ENCODE measurements at places on chromosomes 3 and 15. TPM values are rescaled to one million over a fixed set of nuclear protein-coding genes. Genes with fewer than 3 reads are reported as not detected.
A peak's percentile ranks its signal among the peaks of the same experiment; 100 is the strongest.

- DNase-seq: no peak
- H3K27me3 ChIP-seq: peaks cover 8% of the 10 kb centered on the region
- H3K27ac ChIP-seq: no peak overlapping the region
- H3K4me3 ChIP-seq: no peak overlapping the region
- no peaks in the 10 kb centered on the region for H3K36me3 ChIP-seq
- H3K4me1 ChIP-seq: no peaks in the 10 kb centered on the region
These were observed 43.5 kb upstream of the ULK4 start for GRCh38 chr3:42005401-42005800.

DNA sequence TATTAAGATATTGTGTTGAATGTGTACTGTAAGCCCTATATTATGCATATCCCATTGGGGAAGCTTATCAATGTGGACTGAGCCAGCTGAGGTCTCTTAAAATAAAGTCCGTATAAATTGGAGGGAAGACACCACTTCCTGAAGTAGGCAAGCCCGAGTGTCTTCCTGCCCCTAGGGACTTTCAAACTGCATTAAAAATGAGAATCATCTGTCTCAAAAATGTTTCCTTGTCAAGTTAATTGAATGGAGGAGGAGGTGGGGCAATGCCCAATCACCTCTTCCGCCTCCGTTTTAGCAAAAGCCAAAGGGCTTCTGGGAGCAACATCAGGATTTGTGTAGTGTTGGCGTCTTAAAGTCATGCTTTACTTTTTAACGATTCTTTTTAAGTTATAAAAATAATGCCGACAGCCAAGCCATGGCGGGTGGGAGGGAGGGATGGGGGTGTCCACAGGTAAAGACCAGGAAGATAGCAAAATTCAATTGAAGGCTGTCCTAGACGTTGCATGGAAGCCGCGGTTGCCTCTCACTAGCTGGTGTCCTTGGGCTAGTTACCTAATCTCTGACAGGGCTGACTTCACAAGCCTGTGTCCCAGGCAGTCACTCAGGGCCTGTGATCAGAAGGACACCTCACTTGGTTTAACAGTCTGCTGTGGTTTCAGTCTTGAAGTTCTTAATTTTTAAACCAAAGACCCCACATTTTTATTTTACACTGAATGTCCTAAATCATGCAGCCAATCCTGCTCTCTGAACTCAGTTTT, 524.9 kb upstream of the PROK2 start:
- H3K4me1 ChIP-seq: peaks cover 22% of the 10 kb centered on the region
- H3K36me3 ChIP-seq: no peaks in the 10 kb centered on the region
- no peak for DNase-seq

GRCh38 chr3:24316887-24317383, 177.7 kb downstream of the THRB start:
- no peaks in the 10 kb centered on the region for H3K36me3 ChIP-seq
- no peaks in the 10 kb centered on the region for H3K4me1 ChIP-seq
- no peak overlapping the region for H3K4me3 ChIP-seq
- no peak for DNase-seq
- H3K27me3 ChIP-seq: no peaks in the 10 kb centered on the region

Gene B3GALNT1
- total RNA-seq: 3.0 TPM

Gene SAMMSON
- not detected for total RNA-seq

GRCh38 chr3:87397211-87397610, 120.8 kb upstream of the POU1F1 start:
- no peaks in the 10 kb centered on the region for H3K27me3 ChIP-seq
- DNase-seq: no peak
- H3K4me3 ChIP-seq: no peak overlapping the region
- H3K36me3 ChIP-seq: no peaks in the 10 kb centered on the region
- no peaks in the 10 kb centered on the region for H3K4me1 ChIP-seq
- H3K27ac ChIP-seq: no peak overlapping the region

GRCh38 chr3:109927161-109927560, 589.8 kb upstream of the DPPA4 start:
- no peak overlapping the region for H3K27ac ChIP-seq
- H3K4me3 ChIP-seq: no peak overlapping the region
- DNase-seq: no peak
- no peaks in the 10 kb centered on the region for H3K27me3 ChIP-seq
- no peaks in the 10 kb centered on the region for H3K4me1 ChIP-seq

Gene SEC62
- 63.1 TPM for total RNA-seq

GRCh38 chr15:63922261-63922904, 88.6 kb upstream of the HERC1 start:
- peaks cover 17% of the 10 kb centered on the region for H3K4me1 ChIP-seq
- no peak overlapping the region for H3K27ac ChIP-seq
- no peaks in the 10 kb centered on the region for H3K36me3 ChIP-seq
- DNase-seq: no peak
- no peak overlapping the region for H3K4me3 ChIP-seq
- H3K27me3 ChIP-seq: no peaks in the 10 kb centered on the region

GRCh38 chr3:129745253-129745652, 138.8 kb upstream of the PLXND1 start:
- H3K36me3 ChIP-seq: no peaks in the 10 kb centered on the region
- H3K4me3 ChIP-seq: no peak overlapping the region
- peaks cover 7% of the 10 kb centered on the region for H3K4me1 ChIP-seq
- no peak for DNase-seq
- H3K27ac ChIP-seq: no peak overlapping the region

Gene HYAL2
- 4.3 TPM for total RNA-seq

GRCh38 chr3:181487236-181487978, 224.3 kb upstream of the SOX2 start:
- H3K36me3 ChIP-seq: no peaks in the 10 kb centered on the region
- H3K27me3 ChIP-seq: no peaks in the 10 kb centered on the region
- H3K4me1 ChIP-seq: no peaks in the 10 kb centered on the region
- H3K27ac ChIP-seq: no peak overlapping the region

- H3K4me3 ChIP-seq: no peak overlapping the region
- H3K36me3 ChIP-seq: peaks cover 27% of the 10 kb centered on the region
- H3K27ac ChIP-seq: no peak overlapping the region
- H3K4me1 ChIP-seq: no peaks in the 10 kb centered on the region
These were observed 28.7 kb downstream of the ATP13A3 start for GRCh38 chr3:194458131-194458530.

DNA sequence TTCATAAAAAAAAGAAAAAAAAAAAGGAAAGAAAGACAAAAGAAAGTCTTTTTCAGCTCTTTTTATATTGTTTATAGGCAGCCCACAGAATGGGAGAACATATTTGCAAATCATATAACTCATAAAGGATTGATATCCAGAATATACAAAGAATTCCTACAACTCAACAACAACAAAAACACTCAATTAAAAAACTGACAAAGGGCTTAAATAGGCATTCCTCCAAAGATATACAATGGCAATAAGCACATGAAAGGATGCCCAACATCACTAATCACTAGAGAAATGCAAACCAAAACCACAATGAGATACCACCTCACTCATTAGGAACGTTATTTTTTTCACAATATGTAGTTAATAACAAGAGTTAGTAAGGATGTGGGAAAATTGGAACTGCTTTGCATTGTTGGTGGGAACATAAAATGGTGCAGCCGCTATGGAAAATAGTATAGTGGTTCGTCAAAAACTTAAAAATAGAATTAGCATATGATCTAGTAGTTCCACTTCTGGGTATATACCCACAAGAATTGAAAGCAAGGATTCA, 54.2 kb upstream of the CMTM8 start:
- no peak for DNase-seq
- no peaks in the 10 kb centered on the region for H3K36me3 ChIP-seq
- H3K27me3 ChIP-seq: peaks cover 5% of the 10 kb centered on the region
- H3K27ac ChIP-seq: no peak overlapping the region
- H3K4me1 ChIP-seq: peaks cover 2% of the 10 kb centered on the region
- no peak overlapping the region for H3K4me3 ChIP-seq

Gene PAQR5
- total RNA-seq: not detected

Gene PLAAT1
- total RNA-seq: not detected

DNA sequence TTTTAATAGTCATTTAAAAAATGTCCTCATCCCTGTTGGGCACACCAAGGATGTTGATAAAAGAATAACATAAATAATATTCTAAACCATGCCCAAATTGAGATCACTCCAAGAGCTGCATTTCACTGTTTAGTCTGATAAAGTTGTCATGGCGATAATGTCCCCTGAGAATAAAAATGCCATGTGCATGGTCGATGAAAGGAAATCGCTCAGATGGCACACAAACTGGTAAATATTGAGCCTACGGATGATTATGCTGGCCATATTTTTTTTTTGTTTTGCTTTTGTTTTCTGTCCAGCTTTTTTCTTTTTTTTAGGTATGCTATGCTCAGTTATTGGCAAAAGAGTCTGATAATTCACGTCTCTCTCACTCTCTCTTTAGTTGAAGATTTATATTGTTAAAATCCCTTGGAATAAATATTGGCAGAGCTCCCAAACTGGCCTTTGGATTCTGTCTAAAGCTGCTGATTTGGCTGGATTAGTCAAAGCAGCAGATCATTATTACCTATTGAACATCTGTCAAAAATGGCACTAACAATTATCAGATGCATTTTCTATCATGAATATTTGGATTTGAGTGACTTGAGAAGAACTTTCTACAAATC, 643.8 kb downstream of the SQOR start:
- H3K4me3 ChIP-seq: no peak overlapping the region
- no peak for DNase-seq
- no peaks in the 10 kb centered on the region for H3K27me3 ChIP-seq
- H3K36me3 ChIP-seq: no peaks in the 10 kb centered on the region
- H3K27ac ChIP-seq: no peak overlapping the region
- no peaks in the 10 kb centered on the region for H3K4me1 ChIP-seq

GRCh38 chr3:111584744-111585143, 10.4 kb downstream of the ZBED2 start:
- H3K4me1 ChIP-seq: peaks cover 55% of the 10 kb centered on the region
- no peak overlapping the region for H3K27ac ChIP-seq
- H3K4me3 ChIP-seq: no peak overlapping the region
- no peak for DNase-seq
- H3K36me3 ChIP-seq: peaks cover 87% of the 10 kb centered on the region

Gene GPR27
- 1.2 TPM for total RNA-seq

DNA sequence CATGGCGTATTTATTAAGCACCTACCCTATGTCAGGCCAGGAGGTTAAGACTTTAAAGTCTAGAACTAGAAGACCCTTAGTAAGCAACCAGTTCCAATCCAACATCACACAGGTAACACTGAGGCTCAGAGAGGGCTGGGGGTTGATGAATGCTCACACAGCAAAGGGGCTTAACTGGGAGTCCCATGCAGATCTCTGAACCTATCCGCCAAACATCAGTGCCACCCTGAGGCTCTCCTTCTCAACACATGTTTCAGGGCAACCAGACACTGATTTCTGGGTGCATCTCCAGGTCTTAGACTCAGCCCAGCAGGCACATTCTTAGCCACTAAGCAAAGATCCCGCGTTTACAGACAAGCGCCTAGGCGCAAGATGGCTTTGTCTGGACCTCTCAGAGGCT, 92.0 kb upstream of the SLC6A11 start:
- H3K4me1 ChIP-seq: no peaks in the 10 kb centered on the region
- DNase-seq: no peak
- H3K27ac ChIP-seq: no peak overlapping the region
- peaks cover 8% of the 10 kb centered on the region for H3K27me3 ChIP-seq
- H3K36me3 ChIP-seq: no peaks in the 10 kb centered on the region
- H3K4me3 ChIP-seq: no peak overlapping the region

Gene NANOGP8
- total RNA-seq: not detected

DNA sequence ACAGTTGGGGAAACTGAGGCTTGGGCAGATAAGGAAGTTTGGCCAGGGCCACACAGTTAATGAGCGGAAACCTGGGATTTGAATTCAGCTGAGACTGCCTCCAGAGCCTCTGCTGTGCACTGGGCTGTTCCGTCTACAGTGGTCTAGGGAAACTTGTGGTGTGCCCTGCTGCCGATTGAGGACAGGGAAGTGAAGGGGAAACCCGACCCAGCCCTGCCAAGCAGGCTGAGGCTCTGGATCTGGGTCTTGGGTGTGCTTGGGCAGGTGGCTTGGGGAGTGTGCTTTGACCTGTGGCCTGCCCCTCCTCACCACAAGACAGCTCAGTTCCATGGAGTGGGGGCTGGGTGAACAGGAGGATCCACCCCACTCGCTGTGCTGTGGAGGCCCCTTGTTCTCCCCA, 17.6 kb downstream of the NISCH start:
- H3K27ac ChIP-seq: no peak overlapping the region
- no peak for DNase-seq
- peaks cover 4% of the 10 kb centered on the region for H3K4me1 ChIP-seq
- H3K4me3 ChIP-seq: no peak overlapping the region
- no peaks in the 10 kb centered on the region for H3K27me3 ChIP-seq

Gene GOLGA8R
- 2.7 TPM for total RNA-seq

- DNase-seq: no peak
- H3K27ac ChIP-seq: no peak overlapping the region
- no peaks in the 10 kb centered on the region for H3K36me3 ChIP-seq
- no peak overlapping the region for H3K4me3 ChIP-seq
- peaks cover 4% of the 10 kb centered on the region for H3K27me3 ChIP-seq
These were observed 162.7 kb downstream of the LRRK1 start for GRCh38 chr15:101081900-101082299.

- peaks cover 43% of the 10 kb centered on the region for H3K36me3 ChIP-seq
- H3K4me1 ChIP-seq: peaks cover 1% of the 10 kb centered on the region
- H3K4me3 ChIP-seq: no peak overlapping the region
- H3K27ac ChIP-seq: peak overlapping the region; percentile 57
- H3K27me3 ChIP-seq: no peaks in the 10 kb centered on the region
- DNase-seq: no peak
These were observed 33.5 kb upstream of the CSPG5 start for GRCh38 chr3:47612178-47612577.

DNA sequence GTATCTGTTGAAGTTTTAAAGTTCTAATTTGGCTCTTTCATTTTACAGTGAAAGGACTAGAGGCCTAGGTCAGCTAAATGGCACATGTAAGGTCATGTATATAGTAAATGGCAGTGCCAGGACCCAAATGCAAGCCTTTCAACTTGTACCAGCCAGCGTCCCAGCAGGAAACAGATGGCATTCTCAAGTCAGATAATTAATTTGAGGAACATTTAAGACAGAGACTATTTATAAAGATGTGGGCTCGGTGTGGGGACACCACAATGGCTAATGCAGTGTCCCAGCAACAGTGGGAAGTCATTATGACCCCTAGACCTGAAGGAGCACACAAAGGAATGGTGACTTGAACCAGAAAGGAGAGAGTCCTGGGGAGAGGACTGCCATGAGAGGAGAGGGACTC, 6.1 kb downstream of the MINDY4B start:
- H3K4me3 ChIP-seq: no peak overlapping the region
- no peak overlapping the region for H3K27ac ChIP-seq
- H3K27me3 ChIP-seq: peaks cover 20% of the 10 kb centered on the region

Gene NOX5
- total RNA-seq: not detected

DNA sequence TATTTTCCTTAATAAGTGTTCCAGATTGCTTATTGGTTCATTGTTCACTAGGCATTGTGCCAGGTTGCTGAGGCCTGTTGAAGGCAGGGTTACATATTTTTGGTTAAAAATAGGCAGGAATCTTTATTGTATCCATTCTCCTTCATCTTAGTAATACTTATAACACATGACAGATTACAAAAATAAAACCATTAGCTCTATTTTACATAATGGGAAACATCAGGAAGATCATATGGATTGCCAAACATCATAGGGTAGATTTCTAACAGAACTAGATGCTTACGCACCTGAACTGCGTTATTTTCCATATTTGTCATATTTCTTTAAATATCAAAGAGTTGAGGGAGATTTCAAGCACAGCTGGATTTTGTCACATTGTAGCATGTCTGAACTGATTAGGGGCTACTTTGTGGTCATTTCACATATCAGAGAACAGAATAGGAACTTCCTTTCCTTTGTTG, 462.9 kb upstream of the SGO1 start:
- H3K36me3 ChIP-seq: no peaks in the 10 kb centered on the region
- DNase-seq: no peak
- H3K4me1 ChIP-seq: no peaks in the 10 kb centered on the region
- no peak overlapping the region for H3K4me3 ChIP-seq

Gene ZNF385D
- not detected for total RNA-seq

Measured in activated CD4-positive, alpha-beta T cell treated with anti-CD3 and anti-CD28 coated beads, Interleukin-2, amount 10 ng/mL, durations not matched to agents 7 days and 5 days (primary cell).